ENCODE measurements at places on chromosomes 7 and 10. TPM values are rescaled to one million over a fixed set of nuclear protein-coding genes. Genes with fewer than 3 reads are reported as not detected.

Gene SORCS1
- 13.6 TPM for total RNA-seq

Gene CRPPA
- total RNA-seq: 3.8 TPM

Gene TMEM229A
- not detected for total RNA-seq

Gene IFIT1B
- not detected for total RNA-seq

Gene ZNF735
- not detected for total RNA-seq

Gene GHRHR
- total RNA-seq: not detected

Gene EBF3
- 0.38 TPM for total RNA-seq

Gene SPDYE5
- not detected for total RNA-seq

Gene TMEM213
- total RNA-seq: not detected

Gene ZNF22
- 46.0 TPM for total RNA-seq

Gene KIAA1217
- total RNA-seq: 117 TPM

Gene BHLHA15
- total RNA-seq: 0.57 TPM

Gene ADARB2
- total RNA-seq: 1.3 TPM

Gene MEOX2
- total RNA-seq: 0.20 TPM

Gene EFCAB10
- 0.53 TPM for total RNA-seq

Gene KCNMA1
- total RNA-seq: 5.8 TPM

Gene ASAH2B
- 8.6 TPM for total RNA-seq

Gene DPYSL4
- total RNA-seq: 54.6 TPM

Gene EPO
- total RNA-seq: 0.22 TPM

Gene ITGA8
- 0.36 TPM for total RNA-seq

Gene PGAM2
- 2.5 TPM for total RNA-seq

Gene GNAT3
- total RNA-seq: not detected

Gene SPAM1
- total RNA-seq: not detected

Gene GIMAP7
- total RNA-seq: not detected

Gene SPOCK2
- 47.7 TPM for total RNA-seq

Data from progenitor cell of endocrine pancreas (in vitro differentiated cells).